ENCODE measurements at places on chromosomes 13 and 19.

GRCh38 chr13:75505327-75505726 lies 23.4 kb upstream of the TBC1D4 start:
- no peak for DNase-seq

GRCh38 chr19:46579361-46579879 lies 21.7 kb upstream of the CALM3 start:
- no peak for DNase-seq

DNA sequence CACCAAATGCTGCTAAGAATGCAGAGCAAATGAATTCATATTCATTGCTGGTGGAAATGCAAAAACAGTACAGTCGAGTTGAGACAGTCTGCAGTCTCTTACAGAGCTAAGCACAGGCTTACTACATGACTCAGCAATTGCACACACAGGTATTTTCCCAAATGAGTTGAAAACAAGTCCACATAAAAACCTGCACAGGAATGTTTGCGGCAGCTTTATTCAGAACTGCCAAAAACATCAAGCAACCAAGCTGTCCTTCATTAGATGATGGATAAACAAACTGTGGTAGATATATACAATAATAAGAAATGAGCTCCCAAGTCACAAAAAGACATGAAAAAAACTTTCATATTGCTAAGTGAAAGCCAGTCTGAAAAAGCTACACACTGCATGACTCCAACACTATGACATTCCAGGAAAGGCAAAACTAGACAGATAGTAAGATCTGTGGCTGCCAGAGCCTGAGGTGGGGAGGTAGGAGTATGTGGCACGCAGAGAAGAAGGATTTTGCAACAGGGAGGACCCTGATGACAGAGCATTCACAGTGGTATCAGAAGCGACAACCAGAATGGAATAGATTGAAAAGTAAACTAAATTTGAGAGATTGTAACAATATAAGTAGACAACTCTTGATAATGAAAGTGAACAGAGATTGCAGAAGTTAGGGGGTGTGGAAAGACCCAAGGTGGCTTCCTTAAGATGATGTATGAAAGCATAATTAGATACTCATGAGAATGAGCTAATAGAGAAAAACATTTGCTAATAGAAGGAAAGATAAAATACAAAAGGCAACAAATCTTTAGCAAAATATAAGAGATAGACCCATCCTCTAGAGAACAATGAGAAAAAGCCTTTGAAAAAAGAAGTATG lies 52.7 kb downstream of the TSC22D1 start:
- DNase-seq = no peak

- no peak for DNase-seq
Measured at GRCh38 chr13:40494946-40495620, 171.4 kb downstream of the FOXO1 start.

DNA sequence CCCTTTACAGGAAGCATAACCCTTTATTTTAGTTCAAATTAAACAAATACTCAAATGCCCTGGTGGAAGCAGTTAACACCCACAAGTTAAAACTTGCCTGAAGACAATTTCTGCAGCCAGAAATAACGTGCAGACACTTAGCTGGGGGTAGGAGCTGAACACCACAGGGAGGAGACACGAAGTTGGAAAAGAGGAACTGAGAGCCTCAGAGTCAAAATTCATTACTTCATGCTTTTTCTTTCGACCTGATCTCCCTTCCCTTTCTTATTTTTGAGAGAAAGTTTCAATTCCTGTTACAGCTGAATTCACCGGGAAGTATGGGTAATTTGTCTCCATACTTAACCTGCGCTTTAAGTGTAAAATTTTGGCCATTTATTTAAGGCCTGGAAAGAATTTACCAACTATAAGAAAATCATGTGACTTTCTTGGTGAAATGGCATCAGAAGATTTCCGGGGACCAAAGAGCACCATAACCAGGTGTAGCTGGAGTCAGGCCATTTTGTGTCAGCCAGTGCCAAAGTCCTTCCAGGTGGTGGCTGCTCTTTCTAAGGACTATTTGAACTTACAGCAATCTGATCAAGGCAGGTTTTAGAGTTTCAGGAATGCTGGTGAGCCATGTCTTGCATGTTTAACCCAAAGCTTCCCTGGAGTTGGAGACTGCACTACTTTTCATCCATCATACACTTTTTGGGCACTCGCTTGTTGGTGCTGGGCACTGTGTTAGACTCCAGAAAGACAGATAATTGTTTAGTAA lies 46.5 kb upstream of the RCBTB2 start:
- DNase-seq = no peak

DNA sequence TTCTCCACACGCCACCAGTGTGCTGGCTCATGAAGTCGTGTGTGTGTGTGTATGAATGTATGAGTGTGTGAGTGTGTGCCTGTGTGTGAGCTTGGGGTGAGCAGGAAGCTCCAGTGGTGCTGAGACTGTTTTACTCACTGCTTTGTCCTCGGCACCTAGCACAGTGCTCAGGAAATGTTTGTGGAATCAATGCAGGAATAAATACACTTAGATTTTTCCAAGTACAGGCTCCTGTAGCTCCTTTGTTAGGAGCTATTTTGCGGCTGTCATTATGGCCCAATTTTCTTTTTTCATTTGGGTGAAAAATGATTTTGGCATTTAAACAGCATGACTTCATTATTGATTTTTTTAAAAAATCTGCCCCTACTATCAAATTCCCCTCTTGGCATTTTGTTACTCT lies 193.5 kb upstream of the KL start:
- no peak for DNase-seq

- peak; percentile 37 for DNase-seq
Measured at GRCh38 chr19:11699931-11700794, 38.6 kb downstream of the ZNF823 start.

- DNase-seq = no peak
Measured at GRCh38 chr13:81779876-81780275, 1439.0 kb upstream of the SPRY2 start.

- DNase-seq = no peak
Measured at GRCh38 chr19:16385821-16386220, 61.2 kb downstream of the KLF2 start.

GRCh38 chr13:98443329-98443728 lies 133.6 kb downstream of the STK24 start:
- DNase-seq = no peak

DNA sequence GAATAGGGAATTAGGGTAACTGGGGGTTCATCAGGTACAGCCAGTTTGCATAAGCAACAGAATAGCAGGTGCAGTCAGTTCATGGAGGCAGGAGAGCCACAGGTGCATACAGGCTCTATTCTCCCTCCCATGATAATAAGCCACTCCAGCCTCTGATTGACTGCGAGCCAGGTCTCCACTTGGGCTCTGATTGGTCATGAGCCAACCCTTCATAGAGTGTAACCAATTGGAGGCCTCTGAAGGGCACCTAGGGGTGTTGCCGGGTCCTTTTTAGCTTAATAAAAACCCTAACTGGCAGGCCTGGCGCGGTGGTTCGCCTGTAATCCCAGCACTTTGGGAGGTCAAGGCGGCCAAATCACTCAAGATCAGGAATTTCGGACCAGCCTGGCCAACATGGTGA lies 8.7 kb upstream of the CKM start:
- peak; percentile 61 for DNase-seq

DNA sequence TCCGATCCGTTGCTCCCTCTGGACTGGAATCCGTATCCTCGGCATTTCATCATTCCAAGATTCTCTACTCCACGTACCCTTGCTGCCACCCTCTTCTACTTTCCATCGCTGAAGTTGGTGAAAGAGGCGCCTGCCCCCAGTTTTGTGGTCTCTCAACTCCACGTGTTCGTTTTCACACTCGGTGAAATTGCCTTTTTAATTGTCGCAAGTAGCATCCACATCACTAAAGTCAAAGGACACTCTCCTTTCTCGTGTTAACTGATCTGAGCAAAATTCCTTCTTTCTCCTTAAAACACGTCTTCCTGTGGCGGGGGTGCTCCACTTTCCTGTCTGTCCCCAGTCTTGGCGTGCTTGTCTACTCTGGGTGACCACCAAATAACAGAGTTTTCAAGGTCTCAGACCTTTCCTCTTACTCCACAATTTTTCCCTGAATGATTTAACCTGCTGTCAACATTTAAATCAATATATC lies 1.1 kb upstream of the TMTC4 start:
- peak; percentile 4 for DNase-seq

GRCh38 chr19:46603752-46604231 lies 2.7 kb downstream of the CALM3 start:
- DNase-seq = no peak

GRCh38 chr19:39438270-39438934 lies 2.7 kb upstream of the RPS16 start:
- no peak for DNase-seq

DNA sequence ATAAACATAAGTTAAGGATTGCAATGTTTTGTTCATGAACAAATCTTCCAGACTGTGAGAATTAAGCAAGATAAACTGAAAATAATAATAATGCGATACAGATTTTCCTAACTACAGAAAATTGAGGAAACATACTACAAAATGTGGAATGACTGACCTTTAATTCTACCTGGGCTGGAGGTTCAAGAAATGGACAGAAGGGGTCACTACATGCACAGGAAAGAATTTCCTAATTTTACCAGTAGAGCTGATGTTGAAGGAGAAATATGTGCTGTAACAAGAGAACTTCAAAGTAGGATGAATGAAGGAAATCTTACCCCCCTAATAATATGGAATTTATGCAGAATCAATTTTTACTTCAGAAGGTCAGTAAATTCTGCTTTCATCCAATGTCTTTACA lies 62.3 kb downstream of the ZNF627 start:
- no peak for DNase-seq

DNA sequence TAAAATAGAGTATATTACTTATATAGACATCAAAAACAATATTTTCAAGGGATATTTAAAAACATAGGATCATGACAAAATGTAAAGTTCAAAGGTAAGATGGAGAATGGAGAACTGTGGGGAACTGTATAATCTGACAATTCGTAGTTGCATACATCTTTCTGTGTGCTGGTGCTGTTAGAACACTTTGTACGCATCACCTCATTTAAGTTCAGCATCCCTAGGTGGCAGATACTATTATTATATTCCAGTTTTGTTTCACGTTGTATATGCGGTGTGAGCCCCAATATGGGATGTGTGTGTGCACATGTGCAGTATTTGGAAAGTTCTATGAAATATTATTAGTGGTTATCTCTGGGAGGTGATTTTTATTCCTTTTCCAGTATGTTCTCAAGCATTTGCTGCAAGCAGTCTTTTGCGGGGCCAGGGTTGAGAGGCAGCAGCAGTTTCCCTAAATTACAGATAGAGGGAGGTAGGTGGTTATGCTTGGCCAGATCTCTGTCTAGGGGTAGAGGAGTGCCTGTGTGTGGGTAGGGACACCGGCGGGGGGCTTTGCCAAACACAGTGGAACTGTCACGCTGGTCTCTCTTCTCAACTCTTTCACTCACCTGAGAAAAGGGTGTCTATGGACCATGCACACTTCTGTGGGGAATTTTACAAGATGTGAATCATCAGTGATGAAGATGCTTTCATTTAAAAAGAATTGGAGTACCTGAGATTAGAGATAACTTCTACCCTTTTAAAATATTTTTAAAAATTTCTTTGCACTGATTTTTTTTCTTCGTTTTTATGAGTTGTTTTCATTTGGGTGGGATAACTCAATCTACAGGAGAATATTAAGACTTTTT lies 55.6 kb upstream of the ALOX5AP start:
- peak; percentile 49 for DNase-seq

DNA sequence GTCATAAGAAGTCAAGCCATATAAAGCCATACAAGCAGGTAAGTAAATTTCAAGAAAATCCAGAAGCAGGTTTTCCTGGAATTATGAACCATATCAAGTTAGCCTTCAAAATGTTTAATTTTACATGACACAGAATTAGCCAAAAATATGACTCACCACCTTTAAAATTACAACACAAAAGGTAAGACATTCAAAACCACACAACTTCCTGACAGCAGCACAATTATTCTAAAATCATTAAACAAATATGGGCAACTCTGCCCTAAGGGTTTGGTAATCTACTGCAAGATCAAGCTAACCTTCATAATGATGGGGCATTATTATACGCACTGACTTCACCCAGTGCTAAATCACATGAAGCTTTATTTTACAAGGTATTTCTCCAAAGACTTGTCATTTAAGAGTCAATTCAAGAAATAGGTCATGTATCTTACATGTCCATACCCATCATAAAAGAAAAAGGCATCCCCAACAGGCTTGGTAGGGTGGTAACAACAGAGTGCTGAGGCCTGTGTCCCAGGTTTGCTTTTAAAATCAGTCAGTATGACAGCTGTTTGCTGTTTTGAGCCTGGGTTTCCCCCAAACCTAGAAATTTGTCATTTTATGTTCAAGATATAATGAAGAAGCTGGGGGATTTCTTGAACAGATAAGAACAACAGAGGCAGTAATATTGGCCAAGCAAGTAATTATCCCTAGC lies 15.2 kb downstream of the RCBTB1 start:
- no peak for DNase-seq

- no peak for DNase-seq
Measured at GRCh38 chr13:95403349-95404140, 102.3 kb upstream of the ABCC4 start.

DNA sequence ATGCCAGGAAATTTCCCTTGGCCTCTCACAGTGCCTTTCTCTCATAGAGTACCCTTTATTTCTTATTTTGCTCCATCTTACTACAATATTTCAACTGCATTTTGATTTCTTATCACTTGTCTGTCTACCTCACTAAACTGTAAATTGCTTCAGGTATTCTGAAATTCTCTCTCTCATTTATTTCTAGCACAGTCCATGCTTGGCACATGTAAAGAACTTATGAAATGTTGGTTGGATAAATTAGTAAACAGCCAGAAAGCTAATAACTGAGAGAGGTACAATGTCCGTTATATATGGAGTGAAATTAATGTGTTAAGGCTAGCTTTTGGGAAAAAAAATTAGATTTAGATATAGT lies 138.3 kb upstream of the RFC3 start:
- no peak for DNase-seq

DNA sequence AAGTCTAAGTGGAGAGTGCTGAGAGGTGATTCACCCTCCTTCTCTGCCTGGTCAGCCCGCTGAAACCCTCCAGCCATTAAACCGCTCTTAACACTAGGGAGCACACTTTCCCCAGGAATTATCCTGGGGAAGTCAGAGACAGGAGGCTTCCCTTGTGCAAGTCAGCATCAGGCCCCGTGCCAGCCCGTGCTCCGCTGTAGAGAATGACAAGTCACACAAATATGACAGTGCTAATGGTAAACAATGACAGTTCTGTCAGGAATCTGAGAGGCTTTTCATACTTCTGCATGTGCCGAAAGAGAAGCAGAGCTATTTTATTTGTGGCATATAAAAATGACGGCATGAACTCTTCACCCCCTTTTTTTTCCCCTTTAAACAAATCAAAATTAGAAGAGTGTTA lies 816.9 kb upstream of the SLC10A2 start:
- DNase-seq = peak; percentile 39

DNA sequence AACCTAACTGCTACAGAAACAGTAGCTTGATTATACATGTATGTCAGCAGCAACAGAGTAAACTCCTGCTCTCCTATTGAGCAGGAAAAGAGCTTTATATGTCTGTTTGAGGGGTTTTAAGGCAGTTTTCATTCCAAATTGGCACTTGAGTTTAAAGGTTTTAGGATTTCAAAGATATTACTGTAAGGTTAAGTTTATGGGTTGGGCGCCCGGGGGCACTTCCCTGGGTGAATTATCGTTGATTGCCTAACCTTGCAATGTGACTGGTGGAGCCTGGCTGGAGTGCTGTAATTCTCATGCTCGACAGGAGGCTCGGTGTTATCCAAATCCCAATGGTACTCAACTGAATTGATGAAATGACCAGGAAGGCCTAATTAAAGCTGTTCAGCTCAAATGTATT lies 1586.1 kb downstream of the OLFM4 start:
- DNase-seq = peak; percentile 67

Data from HEK293T (cell line).